CD4-positive, alpha-beta T cell (primary cell): ENCODE measurements at places on chromosomes 2 and 18.

GRCh38 chr18:79545736-79546171 is 133.8 kb upstream of the CTDP1 start:
- no peak for DNase-seq

DNA sequence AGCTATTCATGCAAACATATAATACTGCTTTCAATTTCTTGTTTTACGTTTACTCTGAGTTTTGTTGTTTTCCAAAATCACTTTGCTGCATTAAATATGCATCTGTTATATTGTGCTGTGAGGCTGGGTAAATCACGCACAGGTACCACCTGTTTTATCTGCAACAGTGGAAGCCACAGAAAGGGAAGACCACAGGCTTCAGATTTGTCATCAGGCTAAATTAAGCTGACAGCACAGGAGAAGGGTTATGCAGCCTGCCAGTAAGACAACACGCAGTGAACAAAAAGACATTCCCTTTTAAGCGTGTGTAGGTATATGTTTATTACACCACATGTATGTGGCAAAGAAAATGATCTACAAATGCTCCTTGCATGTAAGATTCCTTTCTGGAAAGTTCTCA is 38.2 kb downstream of the ZNF516 start:
- no peak for DNase-seq

DNA sequence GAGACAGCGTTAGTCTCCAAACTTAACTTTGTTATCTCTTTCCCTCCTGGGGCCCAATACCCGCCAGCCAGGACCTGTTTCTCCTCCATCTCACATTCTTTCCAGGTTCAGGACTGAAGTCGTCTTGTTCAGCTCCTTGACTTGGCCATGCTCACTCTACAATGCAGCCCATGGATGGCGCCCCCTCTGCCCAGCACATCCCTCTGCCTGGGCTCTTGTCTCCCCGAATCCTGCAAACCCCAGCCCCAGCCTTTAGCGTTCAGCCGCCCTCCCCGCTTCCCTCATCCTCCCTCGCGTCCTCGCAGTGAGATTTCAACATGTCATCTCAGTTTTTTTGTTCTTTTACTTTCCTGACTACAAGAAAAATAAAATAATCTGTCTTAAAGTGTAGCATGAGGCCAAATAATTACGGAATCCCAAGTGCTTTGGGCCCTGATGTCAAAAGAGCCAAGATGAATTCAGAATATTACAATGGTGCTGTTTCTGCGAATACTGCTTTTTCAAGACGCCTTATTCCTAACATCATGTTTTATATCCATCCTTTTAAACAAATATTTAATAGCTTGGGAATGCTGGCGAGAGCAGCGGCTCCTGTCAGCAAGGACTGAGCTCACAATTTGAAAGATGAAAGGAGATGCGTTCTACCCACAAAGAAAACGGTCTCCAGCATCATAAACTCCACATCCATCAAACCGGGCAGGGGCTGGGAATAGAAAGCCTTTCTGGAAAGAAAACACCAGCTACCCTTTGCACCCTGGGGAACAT is 1.0 kb downstream of the FAM178B start:
- no peak for DNase-seq

DNA sequence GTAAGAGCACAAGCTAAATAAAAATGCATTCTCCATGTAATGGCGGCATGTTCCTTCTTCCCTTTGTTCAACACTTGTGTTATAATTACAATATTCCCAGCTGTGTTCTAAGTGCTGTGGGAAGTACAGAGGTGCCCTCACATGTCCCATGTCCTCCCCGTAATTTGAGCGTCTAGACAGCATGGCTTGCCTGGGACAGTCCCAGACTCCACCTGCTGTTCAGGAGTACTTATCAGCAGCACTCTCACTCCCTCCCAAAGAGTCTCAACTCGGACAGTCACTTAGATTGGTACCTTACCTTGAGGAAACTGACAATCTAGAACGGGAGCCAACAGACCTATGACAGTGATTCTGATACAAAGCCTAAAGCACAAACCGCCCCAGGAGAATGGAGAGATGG is 370.5 kb downstream of the EIPR1 start:
- no peak for DNase-seq

DNA sequence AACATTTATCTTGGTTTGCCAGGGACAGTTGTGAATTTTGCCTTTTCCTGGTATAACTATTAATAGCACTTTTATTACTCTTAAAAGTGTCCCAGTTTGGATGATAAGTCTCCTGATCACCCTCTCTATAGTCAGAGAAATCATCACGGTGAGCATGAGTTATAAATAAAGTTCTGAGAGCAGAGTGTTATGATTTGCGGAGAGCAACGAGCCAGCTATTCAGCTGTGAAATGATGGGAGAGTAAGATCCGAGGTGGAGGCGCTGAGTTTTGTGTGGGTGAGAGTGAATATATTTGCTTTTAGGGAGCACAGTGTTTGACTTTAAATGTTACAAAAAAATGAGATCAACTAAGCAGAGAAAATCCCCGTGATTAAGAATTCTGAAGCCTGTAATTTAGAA is 179.6 kb downstream of the DSC3 start:
- no peak for DNase-seq

DNA sequence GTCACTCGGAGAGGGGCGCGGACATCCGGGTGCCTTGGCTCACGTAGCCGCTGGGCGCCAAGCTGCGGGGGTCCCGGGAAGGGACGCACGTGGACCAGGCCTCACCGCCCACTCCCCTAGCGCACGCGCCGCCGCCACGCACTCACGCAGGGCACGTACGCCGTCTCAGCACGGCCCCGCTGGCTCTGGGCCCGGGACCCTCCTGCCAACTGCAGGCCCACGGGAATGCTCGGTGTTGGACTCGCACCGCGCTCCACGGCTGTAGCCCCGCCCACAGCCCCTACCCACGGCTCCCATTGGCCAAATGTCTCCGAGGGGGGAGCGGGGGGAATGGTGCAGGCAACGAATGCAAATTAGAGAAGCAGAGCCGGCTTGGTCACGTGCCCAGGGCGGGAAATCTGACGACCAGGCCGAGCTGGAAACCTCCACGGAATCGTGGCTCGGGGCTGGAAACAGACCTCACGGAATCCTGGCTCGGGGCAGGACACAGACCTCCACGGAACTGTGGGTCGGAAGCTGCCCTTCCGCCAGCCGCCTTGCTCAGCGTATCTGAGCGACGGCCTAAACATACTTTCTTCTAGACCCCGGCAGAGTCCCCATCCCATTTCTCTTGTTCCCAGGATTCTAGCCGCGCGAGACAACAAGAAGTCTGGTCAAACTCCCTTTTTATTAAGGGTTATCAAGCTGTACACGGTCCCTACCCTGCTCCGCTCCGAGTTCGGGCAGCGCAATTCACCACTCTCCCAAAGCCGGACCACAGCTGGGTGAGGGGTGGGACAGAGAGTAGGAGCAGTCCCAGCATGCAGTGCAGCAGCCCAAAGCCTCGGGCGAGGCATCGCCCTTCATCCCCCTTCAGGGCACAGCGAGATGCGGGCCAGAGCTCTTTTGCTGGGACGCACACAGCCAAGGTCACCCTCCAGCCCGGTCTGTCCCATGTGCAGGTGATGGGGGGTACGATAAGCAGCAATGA is at the start of gene ABCB6:
TSS of gene ABCB6 (minus strand) at position 227 of the 970 bp plus-strand sequence. CDS start 285 bp downstream, outside the sequence.
- peak; percentile 91 for DNase-seq

GRCh38 chr2:55269645-55269990 is 587 bp upstream of the MTIF2 start:
- no peak for DNase-seq

GRCh38 chr2:173021939-173022371 is 53.7 kb upstream of the MAP3K20 start:
- DNase-seq, result no peak

DNA sequence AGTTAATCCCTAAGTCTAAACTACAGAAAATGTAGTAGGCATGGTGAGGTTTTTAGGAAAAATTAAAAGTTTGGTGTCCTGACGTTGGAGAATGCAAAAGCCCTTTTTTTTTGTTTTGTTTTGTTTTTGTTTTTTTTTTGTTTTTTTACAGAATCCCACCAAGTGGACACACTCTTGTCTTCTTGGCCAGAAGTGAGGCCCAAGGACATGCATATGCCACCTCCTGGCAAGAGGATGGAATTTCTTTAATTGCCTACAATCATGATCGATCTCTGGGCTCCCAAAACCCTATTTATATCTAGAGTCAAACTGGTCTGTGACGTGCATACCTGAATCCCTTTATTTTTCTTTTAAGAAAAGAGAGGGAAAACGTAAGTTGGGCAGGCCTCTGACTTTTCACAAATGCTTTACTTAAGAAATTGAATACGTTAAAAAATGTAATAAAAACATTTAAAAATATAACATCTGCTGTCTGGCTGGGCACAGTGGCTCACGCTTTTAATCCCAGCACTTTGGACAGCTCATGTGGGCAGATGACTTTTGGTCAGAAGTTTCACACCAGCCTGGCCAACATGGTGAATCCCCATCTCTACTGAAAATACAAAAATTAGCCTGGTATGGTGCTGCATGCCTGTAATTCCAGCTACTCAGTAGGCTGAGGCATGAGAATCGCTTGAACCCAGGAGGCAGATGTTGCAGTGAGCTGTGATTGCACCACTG is 502.7 kb downstream of the CBLN2 start:
- DNase-seq, result no peak

- DNase-seq, result no peak
Observed at GRCh38 chr18:30280861-30281470, 761.6 kb downstream of the DSC3 start.

DNA sequence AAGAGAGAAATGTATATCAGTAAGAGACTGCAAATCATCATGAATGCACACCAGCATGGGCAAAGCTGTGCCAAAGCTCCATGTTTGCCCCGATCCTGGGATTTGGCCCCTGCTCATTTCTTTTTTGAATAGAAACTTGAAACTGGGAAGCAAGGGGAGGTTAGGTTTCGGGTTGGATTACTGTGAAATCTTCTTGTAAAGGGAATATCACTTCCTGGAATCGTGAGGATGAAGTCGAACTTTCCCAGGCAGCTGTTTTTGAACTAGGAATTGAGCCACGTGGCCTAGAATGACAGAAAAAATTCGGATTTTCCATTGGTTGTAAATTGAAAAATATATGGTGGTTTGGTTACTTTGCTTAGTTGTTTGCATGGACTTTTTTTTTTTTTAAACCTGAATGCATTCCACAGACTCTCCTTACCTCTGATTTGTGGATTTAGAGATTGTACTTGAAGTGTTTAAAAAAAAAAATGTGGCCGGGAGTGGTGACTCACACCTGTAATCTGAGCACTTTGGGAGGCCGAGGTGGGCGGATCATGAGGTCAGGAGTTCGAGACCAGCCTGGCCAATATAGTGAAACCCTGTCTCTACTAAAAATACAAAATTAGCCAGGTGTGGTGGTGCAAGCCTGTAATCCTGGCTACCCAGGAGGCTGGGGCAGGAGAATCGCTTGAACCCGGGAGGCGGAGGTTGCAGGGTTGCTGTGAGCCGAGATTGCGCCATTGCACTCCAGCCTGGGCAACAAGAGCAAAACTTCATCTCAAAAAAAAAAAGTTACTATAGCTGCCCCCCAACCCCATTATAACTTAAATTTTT is 32.1 kb downstream of the GRHL1 start:
- no peak for DNase-seq

DNA sequence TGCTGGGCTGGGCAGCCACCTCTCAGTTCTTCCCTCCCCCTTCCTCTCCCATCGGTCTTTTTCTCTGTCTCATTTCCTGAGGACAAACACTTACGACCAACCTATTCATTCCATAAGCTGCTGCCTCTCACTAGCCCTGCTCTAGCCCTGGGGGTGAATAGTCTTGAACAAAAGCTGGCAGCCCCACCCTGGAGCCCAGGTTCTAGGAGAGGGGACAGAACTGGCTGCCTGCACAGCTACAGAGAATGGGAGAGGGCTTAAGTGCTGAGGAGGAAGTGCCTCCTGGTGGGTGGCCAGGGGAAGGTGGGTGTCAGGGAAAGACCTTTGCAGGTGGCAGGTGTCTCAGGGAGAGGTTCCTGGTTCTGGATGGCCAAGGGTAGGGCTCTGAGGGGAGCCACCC is 22.8 kb downstream of the ANO7 start:
- DNase-seq, result no peak

GRCh38 chr2:166637051-166637450 is 143.0 kb upstream of the SCN7A start:
- no peak for DNase-seq

DNA sequence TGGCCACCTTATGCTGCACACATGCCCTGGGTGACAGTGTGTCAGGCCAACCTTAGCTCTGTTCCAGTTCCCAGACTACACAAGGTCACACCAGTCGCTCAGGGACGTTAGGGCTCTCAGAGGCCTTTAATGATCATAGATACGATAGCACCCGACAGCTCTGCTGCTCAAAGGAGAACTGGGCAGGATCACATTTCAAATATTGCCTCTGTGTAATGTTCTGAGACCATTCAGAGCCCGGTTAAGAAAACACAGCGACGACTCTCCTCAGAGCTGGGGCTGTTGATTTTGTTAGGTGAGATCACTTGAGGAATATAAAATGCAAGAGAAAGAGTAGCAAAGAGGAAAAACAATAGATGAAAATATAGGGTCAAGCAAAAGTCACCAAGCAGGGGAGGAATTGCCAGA is 166.6 kb upstream of the TANK start:
- DNase-seq, result no peak

GRCh38 chr18:69490813-69491212 is 90.1 kb downstream of the DOK6 start:
- no peak for DNase-seq

GRCh38 chr2:43255296-43255910 is 29.0 kb upstream of the ZFP36L2 start:
- DNase-seq, result no peak

GRCh38 chr2:102929721-102930120 is 167.9 kb downstream of the TMEM182 start:
- DNase-seq, result no peak

- no peak for DNase-seq
Observed at GRCh38 chr2:383888-384287, 96.0 kb upstream of the ALKAL2 start.

DNA sequence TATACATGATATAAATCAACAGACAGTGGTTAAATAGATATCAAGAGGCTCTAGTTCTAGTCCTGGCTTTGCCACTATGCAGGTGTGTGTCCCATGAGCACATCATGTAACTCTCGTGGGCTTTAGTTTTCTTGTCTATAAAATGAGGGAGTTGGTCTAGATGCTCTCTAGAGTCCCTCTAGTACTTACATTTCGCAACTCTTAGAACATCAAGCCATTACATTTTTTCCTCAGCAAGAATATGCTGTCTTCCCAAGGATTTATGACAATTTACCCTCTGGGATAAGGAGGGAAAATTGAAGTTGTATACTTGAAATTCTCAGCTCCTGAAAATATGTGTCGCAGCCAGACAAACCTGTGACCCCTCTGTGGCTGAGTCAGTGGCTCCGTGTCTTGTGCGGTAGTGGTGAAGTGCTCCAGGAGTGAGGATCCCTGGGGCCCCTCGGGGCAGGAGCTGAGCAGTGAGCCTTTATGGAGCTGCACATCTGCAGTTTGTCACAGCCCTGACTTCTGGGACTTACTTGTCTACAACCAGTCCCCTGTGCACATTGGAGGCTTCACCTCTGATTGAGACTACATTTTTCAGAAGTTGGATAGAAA is 6.8 kb downstream of the PKP4 start:
- DNase-seq, result no peak

- no peak for DNase-seq
Observed at GRCh38 chr2:197673106-197673505, 2.3 kb downstream of the RFTN2 start.
